ENCODE measurements at places on chromosomes 6 and 20.

- no peak for DNase-seq
Measured at GRCh38 chr20:21228511-21228910, 74.6 kb upstream of the XRN2 start.

- no peak for DNase-seq
Measured at GRCh38 chr6:139530561-139530960, 156.1 kb upstream of the CITED2 start.

GRCh38 chr6:31465185-31465536, 32.8 kb upstream of the MICB start:
- DNase-seq, result no peak

- DNase-seq, result no peak
Measured at GRCh38 chr20:35527122-35527769, 2.2 kb downstream of the C20orf173 start.

- no peak for DNase-seq
Measured at GRCh38 chr20:51608061-51608460, 65.5 kb upstream of the NFATC2 start.

DNA sequence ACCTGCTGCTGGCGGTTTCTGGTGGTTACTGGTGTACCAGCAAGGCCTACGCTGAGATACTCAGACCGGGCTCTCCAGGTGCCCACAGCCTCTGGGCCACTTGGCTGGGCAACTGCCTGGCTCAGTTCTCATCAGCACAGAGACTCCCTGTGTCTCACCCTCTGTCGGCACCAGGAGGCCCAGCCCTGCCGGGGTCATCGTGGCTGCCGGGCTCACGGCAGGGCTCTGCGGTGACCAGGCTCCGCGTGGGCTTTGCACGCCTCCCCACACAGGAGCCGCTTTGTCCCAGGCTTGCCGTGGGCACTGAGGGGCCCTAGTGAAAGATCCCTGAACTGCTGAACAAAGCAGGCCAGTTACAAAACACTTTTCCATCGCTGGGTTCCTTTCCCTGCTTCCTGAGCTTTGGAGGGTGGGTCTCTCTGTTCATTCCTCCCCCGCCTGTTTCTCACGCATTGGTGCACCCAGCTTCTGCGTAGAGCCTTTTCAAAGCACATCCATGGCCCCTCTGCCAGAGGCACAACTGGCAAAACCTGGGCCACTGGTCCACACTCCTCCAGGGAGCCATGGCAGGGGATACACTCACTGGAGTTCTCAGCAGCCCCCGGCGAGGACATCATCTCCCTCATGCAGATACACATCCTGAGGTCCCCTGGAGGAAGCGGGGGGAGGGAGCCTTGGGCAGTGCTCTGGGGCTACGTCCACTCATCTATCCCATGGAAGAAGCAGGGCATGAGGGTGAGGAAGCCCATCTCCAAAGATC, 117.0 kb downstream of the NFATC2 start:
- no peak for DNase-seq

DNA sequence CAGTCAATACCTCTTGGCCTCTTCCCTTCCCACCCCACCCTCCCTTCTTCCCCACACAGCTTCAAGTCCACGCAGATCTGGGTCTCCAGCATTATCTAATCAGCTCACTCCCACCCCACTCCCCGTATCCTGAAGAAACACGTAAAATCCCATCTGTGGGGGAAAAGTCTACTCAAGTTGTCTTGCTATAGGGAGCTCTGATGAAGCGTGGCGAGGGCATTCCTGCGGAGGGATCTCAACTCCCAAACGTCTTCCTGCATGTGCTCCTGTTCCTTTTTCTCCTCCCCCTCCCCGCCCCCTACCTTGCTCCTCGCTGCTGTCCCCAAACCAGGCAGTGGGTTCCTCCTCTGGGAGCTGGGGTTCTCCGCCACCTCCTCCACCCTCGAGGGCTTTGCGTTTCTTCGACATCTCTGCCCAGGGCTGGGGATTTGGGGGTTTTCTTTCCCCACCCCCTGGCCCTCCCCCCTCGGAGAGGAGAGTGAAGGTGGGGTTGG, 181.8 kb downstream of the TBXT start:
- no peak for DNase-seq

DNA sequence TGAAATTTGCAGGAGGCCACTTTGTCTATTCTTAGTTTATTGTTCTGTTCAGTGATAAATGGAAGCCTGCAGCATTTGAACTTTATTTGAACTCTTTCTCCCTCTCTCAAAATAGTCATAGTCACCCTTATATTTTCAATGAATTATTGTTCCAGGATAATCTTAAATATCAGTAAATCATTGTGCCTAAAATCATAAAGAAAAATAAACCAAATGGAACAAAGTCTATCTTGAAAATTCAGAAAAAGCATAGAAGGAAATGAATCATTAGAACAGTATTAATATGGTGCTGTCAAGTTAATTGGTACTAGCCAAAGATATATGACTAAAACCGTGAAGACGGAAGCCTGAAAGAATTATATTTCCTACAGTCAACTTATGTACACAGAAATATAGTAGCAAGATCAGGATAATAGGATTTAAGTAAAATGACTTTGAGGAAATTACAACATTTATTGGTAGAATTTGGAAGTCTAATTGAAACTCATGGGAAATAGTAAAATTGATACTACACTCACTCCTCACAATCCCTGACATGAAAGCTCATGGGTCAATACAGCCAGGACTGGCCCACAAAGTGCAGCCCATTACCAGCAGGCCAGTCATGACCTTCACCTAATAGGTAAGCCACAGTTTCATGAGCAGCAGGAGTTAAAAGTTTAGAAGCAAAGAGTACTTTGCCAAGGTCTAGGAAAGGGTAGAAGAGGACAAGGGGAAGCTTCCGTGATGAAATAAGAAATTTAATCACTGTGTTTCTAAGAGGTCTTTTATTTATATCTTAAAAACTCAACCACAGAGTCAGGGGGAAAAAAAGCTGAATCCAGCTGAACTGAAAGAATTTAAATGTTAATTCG, 119.9 kb upstream of the ENPP5 start:
- DNase-seq, result no peak

- DNase-seq, result no peak
Measured at GRCh38 chr20:39968495-39968894, 720.5 kb downstream of the MAFB start.

DNA sequence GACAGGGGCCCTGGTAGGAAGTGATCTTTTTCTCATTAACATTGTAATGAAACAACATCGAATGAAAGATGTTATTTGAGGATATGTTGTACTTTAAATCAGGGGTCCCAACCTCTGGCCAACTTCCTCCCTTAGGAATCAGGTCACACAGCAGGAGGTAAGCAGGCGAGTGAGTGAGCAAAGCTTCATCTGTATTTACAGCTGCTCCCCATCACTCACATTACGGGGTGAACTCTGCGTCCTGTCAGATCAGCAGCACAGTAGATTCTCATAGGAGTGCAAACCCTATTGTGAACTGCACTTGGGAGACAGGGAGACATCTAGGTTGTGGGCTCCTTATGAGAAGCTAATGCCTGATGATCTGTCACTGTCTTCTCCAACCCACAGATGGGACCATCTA, 19.9 kb downstream of the EPM2A start:
- no peak for DNase-seq

GRCh38 chr6:70590400-70590799, 23.7 kb downstream of the SDHAF4 start:
- no peak for DNase-seq

GRCh38 chr6:26029570-26029856, 57.7 kb upstream of the HFE start:
- no peak for DNase-seq

GRCh38 chr6:25835442-25836283, 3.8 kb upstream of the SLC17A1 start:
- DNase-seq, result no peak
